Activated naive CD4-positive, alpha-beta T cell treated with Interleukin-2 at 50 U/mL for 16 hours (primary cell): ENCODE measurements at places on chromosomes 3 and 15.

DNA sequence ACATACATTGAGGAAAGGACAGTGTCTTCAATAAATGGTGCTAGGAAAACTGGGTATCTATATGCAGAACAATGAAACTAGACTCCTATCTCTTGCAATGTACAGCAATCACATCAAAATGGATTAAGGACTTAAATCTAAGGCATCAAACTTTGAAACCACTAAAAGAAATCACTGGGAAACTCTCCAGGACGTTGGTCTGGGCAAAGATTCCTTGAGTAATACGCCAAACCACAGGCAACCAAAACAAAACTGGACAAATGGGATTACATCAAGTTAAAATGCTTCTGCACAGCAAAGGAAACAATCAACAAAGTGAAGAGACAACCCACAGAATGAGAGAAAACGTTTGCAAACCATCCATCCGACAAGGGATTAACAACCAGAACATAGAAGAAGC is 14.5 kb downstream of the LAMP3 start:
- DNase-seq: no peak

- DNase-seq: no peak
Observed at GRCh38 chr3:172065967-172066762, 26.8 kb downstream of the FNDC3B start.

DNA sequence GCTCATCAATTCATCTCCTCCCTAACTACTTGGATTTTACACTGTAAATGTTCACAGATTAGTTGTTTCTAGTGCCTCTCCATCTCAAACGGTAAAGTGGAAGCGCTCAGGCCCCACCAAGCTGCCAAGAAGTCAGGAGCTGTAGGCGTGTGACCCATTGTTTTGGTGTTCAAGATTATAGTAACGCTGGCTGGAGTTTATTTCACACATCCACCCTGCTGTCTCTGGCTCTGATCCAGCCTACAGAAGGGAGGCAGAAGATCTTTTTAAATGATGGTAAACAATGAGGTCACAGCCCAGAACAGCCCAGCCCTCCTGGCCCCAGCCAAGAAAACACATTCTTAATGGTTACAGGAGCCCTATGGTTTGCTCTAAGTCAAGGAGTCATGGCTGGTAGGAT is 25.7 kb upstream of the GALNT15 start:
- no peak for DNase-seq

DNA sequence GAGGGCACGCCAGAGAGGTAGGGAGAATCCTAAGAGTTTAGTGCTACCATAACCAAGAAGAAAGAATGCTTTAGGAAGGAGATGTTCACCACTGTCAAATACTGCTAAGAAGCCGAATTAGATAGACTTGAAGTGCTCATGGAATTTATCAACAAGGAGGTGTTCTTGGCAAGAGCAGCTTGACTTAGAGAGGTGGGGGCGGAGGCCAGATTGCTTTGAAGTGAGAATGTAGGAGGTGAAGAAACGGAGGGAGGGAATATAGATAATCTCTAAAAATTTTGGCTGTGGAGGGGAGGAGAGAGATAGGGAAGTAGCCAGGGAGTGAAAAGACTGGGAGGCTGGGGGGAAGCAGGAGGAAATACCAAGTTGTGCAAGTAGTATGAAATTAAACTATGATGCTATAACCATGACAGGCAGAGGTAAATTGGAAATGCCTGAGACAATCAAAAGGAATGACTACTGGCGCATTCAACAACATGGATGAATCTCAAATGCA is 35.5 kb downstream of the GADL1 start:
- DNase-seq: no peak

- DNase-seq: no peak
Observed at GRCh38 chr3:126952983-126953660, 29.8 kb upstream of the PLXNA1 start.
